Astrocyte of the spinal cord (primary cell): ENCODE measurements at places on chromosomes 2 and 18.

- DNase-seq, result no peak
Measured at GRCh38 chr2:66030553-66030952, 404.4 kb upstream of the MEIS1 start.

GRCh38 chr2:233059797-233060500 is at the start of gene INPP5D:
Gene INPP5D, plus strand, starts transcription at chr2:233060342. Its CDS starts 137 bp downstream, at chr2:233060479.
- no peak for DNase-seq

GRCh38 chr18:41955688-41956087 is 654 bp downstream of the PIK3C3 start:
- no peak for DNase-seq

DNA sequence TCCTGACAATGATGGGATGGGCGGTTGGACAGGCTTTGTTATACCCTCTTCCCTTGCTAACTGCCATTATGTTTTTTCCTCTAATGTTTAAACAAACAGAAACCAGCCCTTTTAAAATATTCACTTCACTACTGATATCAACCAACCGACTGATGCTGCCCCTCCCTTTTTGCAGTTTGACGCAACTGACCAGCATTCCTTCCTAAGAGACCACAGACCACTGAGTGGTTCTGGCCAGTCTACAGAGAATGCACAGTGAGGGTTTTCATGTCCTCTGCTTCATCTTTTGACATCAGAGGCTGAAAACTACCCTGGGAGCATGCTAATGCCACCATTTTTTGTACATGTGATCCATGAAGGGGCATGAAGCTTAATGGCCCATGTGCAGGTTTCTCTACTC is 85.3 kb downstream of the CYP26B1 start:
- no peak for DNase-seq

DNA sequence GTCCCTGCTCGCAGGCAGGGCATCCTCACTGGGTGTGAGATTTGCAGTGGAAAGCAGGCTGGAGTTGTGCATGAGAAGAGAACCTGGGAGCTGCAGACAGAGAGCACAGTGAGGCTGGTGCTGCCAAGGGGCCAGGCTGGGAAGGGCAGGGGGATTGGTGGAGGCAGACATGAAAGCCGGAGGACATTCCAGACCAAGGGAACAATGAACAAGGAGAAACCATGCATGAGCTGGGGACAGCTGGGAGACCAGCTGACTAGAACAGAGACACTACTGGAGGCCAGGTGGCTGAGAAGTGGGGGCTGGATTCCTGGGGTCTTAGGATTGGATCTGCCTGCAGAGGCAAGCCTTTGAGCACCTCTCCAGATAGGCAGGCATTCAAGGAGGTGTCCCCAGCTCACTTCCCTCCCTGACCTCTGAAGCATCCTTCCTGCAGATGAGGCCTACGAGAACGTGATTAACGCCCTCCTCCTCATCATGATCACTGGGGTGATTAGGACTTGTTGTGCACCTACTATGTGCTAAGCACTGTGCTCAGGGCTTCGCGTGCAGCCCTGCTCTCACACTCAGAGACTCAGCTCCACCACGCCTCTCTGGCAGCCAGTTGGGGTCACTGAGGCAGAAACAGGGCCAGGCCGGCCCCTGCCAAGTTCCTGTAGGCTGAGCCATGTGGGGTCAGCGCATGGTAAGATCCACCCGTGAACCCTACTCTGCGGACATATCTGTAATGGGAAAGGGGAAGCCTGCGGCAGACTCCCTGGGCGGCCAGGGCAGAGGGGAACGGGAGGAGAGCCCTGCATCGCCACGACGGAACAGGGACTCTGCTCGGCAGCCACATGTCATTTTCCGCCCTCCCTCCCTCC is 74.8 kb upstream of the SLC66A3 start:
- DNase-seq, result no peak

DNA sequence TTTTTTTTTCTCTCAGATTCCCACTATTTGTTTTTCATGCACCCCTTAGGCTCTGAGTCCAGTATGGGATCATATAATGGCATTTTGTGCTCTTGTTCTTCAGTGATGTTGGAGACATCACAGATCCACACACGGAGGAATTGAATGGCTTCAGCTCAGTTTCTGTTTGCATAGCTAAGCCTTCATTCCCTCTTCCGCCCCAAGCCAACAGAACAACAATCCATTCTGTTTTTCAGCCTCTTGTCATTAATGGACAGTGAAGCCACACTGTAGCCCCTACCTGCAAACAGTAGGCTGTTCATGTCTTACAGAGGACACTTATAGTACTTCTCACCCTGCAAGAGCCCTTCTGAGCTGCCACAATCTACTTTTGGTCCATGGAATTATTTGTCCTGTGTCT is 64.0 kb upstream of the ZSWIM2 start:
- no peak for DNase-seq

- no peak for DNase-seq
Measured at GRCh38 chr2:9214873-9215272, 8.3 kb downstream of the ASAP2 start.

GRCh38 chr18:78798402-78799175 is 181.0 kb upstream of the SALL3 start:
- DNase-seq, result no peak

GRCh38 chr2:240121675-240122074 is 14.4 kb downstream of the COPS9 start:
- no peak for DNase-seq

- DNase-seq, result no peak
Measured at GRCh38 chr2:187362151-187362550, 85.9 kb downstream of the CALCRL start.

DNA sequence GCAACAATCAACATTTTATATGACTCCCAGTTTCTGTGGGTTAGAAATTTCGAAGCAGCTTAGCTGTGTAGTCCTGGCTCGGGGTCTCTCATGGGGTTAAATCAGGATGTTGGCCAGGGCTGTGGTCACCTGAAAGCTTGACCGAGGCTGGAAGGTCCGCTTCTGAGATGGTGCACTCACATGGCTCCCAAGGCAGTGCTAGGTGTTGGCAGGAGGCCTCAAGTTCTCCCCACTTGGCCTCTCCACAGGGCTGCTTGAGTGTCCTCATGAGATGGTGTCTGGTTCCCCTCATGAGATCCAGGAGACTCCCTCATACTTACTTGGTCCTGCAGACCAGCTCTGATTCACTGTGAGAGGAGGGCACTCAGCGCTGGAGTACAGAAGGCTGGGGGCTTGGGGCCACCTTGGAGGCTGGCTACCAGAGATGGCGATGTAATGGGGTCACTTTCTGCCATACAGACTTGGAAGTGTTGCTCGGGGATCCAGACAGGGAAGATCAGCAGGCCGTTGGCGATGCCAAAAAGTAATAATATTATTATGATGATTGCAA is 98.8 kb downstream of the INHBB start:
- DNase-seq, result no peak

DNA sequence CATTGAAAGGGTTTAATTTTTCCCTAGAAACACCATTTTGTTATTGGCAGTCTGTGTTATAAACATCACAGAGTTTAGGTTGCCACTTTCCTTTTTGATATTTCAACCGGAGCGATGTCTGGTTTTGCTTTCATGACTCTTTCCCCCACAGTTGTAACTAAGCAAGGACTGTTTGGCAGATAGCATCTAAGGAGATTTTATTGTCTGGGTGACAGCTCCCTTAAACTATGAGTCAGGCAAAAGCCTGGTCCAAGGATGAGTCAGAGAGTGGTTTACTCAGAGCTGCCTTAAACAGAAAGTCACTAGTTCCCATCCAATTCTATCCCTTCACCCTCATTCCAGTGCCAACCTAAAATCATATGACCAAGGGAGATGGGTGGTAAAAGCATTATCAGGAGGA is 341.6 kb upstream of the VWC2L start:
- peak; percentile 95 for DNase-seq

- DNase-seq, result no peak
Measured at GRCh38 chr18:34972765-34973414, 68.3 kb upstream of the MAPRE2 start.

GRCh38 chr2:69745035-69745434 is 3.1 kb downstream of the ANXA4 start:
- DNase-seq, result no peak

DNA sequence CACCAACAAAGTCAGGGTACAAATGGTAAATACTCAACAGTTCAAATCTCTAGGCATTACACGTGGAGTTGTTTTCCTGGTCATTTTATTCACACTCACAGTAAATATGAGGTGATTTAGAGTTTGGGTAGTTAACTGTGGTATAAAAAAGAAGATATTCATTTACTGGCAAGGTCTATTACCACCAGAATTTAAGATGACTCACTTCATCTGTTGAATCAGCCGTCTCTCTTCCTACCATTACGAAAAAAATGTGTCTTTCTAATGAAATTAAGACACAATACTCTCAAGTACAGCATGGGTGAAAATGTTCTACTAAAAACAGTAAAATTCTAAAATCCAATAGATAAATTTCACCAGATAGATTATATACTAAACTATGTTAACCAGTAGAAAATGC is 21.0 kb upstream of the GPR75 start:
- DNase-seq, result peak; percentile 82

DNA sequence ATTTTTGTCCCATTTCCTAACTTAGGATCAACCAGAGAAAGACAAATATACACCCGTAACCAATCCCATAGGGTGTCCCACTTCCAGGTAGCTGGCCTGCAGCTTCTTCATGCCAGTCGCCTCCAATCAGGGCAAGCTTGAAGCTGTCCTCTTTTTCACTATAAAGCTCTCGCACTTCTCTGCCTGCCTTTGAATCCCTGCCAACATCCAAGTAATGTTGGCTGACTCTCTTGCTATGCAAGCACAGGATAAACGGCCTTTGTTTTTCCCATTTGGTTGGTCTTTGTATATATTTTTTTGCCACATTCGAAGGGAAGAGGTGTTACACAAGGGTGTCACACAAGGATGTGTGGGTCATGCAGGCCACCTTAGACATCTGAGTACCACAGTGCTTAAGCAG is 388.8 kb downstream of the CBLN2 start:
- peak; percentile 33 for DNase-seq

- DNase-seq, result peak; percentile 46
Measured at GRCh38 chr2:167862782-167863181, 384.6 kb downstream of the STK39 start.

GRCh38 chr2:194319222-194319992 is 1337.6 kb upstream of the SLC39A10 start:
- DNase-seq, result no peak

- DNase-seq, result no peak
Measured at GRCh38 chr2:70160545-70160944, 30.3 kb downstream of the C2orf42 start.

- peak; percentile 84 for DNase-seq
Measured at GRCh38 chr2:96260387-96261260, 5.2 kb downstream of the TMEM127 start.

- no peak for DNase-seq
Measured at GRCh38 chr2:145736871-145737270, 1217.0 kb upstream of the ZEB2 start.

- DNase-seq, result no peak
Measured at GRCh38 chr2:241892299-241893137, 23.0 kb downstream of the RTP5 start.

DNA sequence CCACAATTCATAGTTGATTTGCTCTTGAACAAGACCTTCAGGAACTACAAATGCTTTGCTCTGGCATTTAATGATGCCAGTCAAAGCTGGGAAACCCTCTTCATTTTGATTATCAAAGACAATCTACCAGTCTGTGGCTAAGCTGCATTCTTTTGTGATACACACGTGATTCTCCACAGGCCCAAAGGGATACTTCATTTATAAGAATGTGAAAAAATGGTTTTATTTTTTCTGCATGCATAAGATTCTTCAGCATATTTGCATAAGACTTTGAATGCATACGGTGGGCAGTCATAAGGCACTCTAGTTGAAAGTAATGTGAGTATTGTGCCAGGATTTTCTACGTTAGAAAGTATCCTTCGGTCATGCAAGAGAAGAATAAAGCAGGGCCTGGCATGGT is 33.0 kb upstream of the ARL5A start:
- no peak for DNase-seq

GRCh38 chr2:125745514-125745913 is 910.4 kb upstream of the GYPC start:
- DNase-seq, result no peak

- DNase-seq, result peak; percentile 91
Measured at GRCh38 chr2:207223051-207223450, 57.3 kb upstream of the KLF7 start.

- no peak for DNase-seq
Measured at GRCh38 chr2:165648801-165649200, 145.2 kb downstream of the GALNT3 start.
